ENCODE measurements at places on chromosomes 1 and 21.

GRCh38 chr1:153612755-153613331, at the start of gene S100A16:
S100A16 (minus strand) TSS chr1:153613137; CDS start chr1:153608151, 4,986 bp downstream.
- peak; percentile 65 for ATAC-seq

DNA sequence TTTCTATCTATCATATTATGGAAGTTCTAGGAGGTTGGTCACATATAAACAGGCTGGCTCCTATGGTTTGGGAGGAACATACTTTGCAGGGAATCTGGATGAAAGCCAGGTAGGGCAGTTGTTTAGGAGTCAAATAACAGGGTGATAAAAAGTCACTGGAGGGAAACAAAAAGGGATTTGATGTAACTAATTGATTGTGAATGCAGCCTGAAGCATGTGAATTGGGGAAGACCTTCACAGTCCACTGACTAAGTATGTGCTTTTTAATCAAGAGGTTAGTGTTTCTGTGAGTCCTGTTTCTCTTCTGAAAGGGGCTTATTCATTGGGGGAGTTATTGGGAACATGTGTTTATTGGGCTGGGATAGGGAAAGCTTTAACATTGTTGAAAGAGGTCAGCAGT, 41.3 kb downstream of the HMCN1 start:
- peak; percentile 45 for ATAC-seq

DNA sequence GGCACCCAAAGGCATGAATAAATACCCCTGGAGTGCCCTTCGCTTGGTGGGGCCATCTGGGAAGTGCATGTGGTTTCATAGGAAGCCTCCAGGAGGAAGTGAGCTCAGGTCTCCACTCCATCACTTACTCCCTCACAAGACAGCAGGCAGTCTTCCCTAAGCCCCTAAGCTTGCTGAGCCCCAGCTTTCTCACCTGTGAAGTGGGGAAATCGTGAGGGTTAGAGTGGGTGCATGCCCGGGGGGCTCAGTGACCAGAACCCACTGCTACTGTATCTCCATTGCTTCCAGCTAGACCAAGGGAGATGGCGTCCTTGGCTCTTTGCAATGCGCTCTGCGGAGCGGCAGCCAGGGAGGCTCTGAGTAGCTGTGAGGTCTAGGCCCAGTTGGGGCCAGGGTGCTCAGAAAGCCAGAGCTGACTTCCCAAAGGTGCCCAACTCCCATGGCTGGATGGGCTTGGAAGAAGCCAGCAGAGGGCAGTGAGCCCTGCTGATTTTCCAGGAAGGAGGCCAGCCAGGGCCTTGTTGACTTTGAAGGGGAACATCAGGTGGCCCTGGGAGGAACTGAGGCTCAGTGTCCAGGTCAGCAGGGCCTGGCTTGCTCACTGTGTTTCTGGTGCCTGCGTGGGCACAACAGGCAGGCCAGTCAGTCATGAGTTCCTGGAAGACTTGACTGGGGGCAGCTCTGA, 27.3 kb downstream of the CDCP2 start:
- ATAC-seq = peak; percentile 9

DNA sequence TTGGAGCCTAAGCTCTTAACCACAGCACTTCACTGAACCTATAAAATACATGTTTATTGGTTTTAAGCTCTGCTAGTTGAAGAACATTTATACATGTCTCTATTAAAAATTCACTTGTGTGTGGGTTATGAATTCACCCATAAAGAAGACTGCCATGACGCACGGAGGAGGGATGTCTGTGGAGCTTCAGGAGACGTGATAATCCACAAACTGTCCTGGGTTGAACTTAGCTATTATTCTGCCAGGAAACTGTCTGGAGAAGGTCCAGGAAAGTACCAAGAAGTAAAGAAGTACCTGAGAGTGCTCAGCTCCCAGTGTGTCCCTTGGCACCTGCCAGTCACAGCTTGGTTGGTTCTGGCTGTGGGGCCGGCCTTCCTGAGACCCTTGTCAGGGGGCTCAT, 56.3 kb downstream of the DDR2 start:
- no peak for ATAC-seq

DNA sequence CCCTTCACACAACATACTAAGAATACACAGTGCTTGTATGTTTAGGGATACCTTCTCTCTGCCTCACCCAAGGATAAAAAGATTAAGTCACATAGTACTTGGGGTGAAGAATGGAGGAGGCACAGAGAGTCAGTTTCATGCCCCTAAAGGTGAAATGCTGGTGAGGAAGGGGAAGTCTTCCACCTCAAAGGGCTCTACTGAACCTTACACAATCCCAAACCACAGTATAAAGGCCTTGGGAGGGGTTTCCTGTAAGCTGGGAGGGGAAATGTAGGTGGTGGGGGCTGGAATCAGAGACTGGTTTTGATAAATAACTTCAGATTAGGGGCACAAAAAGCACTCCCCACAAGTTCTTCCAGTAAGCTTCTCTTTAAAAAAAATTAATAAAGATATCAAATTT, 3.5 kb downstream of the MINDY1 start:
- no peak for ATAC-seq

DNA sequence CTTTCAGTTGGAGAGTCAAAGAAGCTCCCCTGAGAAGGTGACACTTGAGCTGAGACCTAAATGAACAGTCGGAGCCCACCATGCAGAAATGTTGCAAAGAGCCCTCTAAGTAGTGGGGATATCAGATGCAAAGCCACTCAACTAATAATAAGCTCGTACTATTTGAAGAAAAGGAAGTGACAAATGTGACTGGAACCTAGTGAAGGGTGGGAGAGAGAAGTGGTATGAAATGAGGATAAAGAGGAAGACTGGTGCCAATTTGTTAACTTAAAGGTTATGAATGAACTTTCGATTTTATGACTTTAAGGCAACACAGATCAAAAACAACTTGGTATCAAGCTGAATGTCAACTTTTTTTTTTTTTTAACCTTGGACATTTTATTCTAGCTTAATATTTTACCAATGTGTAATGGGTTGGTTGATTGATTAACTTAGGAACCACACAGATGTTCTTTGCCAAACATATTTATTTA, 14.7 kb downstream of the LYPLAL1 start:
- ATAC-seq = peak; percentile 36

DNA sequence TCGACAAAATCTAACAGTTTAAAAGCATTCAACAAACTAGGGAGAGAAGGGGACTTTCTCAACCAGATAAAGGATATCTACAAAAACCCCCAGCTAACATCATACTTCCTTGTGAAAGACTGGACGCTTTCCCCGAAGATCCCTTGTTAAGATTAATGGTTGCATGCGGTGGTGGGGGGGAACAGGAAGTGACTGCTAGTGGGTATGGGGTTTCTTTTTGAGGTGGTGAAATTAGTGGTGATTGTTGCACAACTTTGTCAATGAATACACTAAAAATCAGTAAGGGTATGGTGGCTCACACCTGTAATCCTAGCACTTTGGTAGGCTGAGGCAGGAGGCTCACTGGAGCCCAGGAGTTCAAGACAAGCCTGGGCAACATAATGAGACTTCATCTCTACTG, 26.9 kb upstream of the EYA3 start:
- no peak for ATAC-seq

- ATAC-seq = no peak
These were observed 796.3 kb downstream of the BRINP3 start for GRCh38 chr1:189681252-189681919.

- no peak for ATAC-seq
These were observed 53.2 kb upstream of the C1orf87 start for GRCh38 chr1:60126723-60127122.

GRCh38 chr1:71093938-71094337, 13.1 kb upstream of the ZRANB2 start:
- peak; percentile 75 for ATAC-seq

DNA sequence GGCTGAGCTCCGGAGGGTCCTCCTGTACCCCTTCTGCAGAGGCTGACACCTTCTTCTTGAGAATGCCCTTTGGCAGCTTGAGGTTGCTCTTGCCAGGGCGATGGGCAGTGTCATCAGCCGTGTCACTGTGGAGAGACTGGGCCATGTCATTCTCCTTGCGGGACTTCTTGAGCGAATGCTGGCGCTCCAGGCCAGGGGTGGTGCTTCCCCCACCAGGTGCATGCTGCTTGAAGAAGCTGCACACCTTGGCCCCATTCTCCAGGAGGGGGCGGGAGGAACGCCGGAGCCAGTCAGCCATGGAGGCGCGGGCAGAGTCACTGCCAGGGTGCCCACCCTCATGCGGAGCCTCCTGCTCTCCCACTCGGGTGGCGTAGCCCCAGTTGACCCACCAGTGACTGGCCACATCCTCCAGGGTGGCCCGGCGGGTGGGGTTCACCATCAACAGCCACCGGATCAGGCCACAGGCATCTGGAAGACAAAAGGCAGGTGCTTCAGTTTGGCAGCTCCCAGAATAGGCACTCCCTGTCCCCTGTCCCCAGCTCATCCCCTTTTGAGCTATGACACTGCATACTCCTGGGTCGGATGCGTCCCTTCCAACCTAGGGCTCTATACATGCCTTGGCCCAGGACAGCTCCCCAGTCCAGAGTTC, 17.4 kb downstream of the NUAK2 start:
- ATAC-seq = no peak

DNA sequence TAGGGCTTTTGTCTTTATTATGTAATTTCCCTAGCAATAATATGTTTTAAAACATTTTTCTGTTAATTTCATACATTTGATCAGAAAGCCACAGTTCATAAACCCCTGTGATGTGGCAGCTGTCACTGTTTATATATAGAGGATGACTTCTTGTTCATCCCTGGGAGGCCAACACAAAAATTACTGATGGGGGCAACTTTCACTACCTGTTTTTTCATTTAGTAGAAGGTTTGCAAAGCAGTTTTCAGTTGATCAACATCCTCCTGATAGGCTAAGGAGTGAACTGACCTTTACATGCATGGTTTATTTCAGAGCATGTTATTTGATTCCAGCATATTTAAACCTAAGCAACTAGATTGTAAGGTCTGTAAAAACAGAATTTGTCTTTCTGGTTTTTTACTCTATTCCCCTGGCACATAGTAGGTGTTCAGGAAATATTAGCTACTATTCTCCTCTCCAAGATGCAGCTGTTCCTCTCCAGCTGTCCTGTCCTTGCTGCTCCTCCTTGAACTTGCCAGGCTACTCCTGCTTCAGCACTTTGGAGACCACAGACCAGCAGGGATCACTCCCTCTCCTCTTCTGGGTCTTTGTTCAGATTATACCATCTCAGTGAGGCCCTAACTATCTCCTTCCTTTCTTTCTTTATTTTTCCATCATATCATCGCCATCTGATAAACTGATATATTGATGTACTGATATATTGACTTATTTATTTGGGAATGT, 54.7 kb downstream of the ROR1 start:
- ATAC-seq = peak; percentile 35

GRCh38 chr1:174258148-174258550, 98.8 kb downstream of the RABGAP1L start:
- ATAC-seq = peak; percentile 80

DNA sequence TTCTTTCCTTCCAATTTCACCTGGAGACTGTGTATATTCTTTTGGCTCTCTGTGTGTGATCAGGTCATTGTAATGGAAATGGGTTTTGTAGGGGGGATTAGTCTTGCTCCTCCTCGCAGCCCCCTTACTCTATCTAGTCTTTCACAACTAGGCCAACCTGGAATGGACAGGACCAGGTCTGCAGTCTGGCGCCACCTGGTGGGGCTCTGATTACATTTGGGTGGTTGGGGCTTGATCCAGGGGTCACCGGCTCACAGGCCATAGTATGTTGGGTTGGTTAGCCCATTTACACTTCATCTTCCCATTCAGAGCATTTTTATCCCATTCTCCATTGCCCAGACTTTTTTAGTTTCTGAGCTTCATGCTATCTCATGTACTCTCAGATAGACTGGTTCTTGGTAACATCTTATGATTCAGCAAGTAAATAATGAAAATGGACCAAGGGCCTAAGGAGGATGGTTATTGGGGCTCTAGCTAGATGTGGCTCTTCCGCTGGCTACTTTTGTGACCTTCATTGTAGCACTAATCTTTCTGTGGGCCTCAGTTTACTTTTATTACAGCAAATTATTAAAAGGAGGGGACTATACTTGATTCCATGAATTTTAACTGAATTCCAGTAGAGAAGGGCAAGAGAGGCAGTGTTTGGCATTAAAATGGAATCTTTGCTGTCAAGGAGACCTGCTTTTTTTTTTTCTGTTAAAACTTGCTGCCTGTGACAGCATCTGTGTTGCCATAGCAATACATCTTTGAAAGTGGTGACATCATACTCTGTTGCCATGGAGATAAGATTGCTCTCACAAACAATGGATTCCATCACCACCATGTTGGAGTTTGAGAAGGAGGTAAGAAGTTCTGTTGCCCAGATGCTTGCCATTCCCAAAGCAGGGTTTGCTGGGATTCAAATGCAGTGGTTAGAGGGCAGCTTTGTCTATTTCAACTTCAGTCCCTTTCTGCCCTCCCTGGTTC, 150.1 kb downstream of the PLXNA2 start:
- peak; percentile 81 for ATAC-seq

- ATAC-seq = no peak
These were observed 284.1 kb downstream of the HHIPL2 start for GRCh38 chr1:222263791-222264190.

GRCh38 chr21:21230672-21231071, 232.5 kb downstream of the NCAM2 start:
- ATAC-seq = no peak

- peak; percentile 14 for ATAC-seq
These were observed 79.9 kb downstream of the MORN1 start for GRCh38 chr1:2311184-2312032.

- peak; percentile 79 for ATAC-seq
These were observed 31.7 kb downstream of the PGM1 start for GRCh38 chr1:63624911-63625310.

DNA sequence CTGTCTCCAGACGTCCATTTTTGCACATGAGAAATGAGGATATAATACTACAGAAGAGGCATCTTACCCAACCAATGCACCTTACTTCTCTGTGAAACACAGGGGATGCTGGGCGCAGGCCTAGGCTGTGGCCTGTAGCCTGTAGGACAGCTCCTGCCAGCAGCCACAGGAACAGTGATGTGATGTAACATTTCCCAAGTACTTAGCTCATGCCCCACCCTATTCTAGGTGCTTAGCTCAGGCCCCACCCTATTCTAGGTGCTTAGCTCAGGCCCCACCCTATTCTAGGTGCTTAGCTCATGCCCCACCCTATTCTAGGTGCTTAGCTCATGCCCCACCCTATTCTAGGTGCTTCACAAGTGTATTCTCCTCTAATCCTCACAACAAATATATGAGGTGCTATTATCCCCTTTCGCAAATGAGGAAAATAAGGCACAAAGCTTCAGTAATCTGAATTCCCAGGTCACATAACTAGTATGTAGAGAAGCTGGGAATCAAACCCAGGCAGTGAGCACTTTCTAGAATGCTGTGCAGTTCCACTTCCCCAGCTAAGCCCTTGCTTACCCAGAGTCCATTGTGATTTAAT, 4.6 kb upstream of the NAXE start:
- no peak for ATAC-seq

GRCh38 chr21:34330055-34330454, 33.8 kb upstream of the KCNE2 start:
- ATAC-seq = no peak

DNA sequence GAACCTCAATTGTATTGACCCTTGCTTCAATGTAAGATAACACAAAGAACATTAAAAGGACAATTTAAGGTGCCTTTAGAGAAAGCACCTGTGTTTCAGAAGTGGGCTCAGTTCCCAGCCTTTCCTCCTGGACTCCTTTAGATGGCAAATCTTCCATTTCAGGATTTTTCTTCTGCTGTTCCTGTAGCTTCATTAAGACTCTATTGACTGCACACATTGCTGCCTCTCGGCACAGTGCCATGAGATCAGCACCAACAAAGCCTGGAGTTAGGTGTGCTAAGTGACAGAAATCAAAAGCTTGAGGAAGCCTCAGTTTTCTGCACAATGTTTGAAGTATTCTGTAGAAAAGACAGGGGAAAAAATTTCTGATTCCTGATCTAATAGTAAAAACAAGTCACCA, 40.6 kb downstream of the NVL start:
- ATAC-seq = no peak

GRCh38 chr1:173545688-173546087, 57.2 kb downstream of the SLC9C2 start:
- ATAC-seq = no peak
